Activated gamma-delta T cell treated with anti-CD3 and anti-CD28 coated beads, Interleukin-2, amount 50 U/mL, for 16 hours (primary cell): ENCODE measurements at places on chromosomes 7 and 10.

DNA sequence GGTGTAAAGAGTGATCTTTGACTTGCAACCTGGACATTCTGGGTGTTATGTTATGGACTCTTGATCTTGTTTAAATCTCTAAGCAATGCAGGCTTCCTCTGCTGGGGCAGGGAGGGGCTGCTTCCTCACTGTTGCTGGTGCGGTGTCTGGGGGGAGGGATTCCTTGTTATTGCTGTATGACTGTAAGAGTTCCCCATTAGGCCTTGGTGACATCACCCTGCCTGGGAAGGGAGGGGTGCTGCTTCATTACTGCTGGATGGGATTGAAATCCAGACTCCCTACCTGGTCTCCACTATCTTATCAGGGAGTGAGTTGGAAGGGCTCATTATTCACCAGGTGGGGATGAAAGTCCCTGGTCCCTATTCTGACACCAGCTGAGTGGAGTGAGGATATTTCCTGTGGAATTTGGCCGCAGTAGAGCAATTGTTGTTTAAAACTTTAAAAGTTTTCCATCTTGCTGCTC lies 8.8 kb downstream of the OGDH start:
- no peak for DNase-seq

- no peak for DNase-seq
Measured at GRCh38 chr7:131897790-131898165, 341.4 kb upstream of the PODXL start.

DNA sequence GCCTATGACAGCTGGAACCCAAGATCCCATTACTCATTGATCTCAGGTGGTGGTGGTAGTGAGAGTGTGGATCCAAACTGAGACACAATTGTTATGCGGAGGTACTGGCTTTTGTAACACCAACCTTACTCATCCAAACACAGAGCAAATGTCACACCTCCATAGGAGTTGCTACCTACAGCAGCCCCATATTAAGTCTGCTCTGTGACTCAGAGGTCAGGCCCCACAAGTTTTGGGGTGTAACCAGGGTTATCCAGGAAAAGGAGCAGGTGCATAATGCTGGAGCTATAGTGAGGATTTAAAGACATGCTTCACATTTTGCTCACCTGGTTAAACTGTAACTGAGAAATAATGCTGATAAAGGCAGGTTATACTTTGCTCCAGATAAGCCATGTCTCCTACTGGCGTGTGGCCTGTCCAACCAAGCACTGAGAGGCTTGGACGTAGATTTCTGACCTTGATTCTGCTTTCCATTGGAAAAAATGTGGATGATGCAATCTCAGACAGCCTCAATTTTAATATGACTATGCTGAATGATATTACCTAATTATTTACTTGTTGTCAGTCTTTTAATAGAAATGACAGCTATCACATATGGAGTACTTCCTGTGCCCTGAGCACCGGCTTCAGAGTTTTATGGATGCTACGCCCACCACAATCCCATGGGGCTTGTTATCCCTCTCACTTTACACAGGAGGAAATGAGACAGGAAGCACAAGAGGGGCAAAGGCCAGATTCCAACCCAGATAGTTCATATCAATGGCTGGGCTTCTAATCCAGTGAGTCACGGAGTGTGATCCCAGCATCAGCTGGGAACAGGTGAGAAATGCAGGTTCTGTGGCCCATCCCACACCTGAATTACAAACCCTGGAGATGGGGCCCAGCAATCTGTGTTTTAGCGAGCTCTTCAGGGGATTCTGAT lies 181.3 kb downstream of the CHN2 start:
- DNase-seq = no peak

- no peak for DNase-seq
Measured at GRCh38 chr10:99937630-99938029, 72.1 kb downstream of the DNMBP start.

- DNase-seq = no peak
Measured at GRCh38 chr10:76082956-76083355, 651.5 kb downstream of the LRMDA start.

DNA sequence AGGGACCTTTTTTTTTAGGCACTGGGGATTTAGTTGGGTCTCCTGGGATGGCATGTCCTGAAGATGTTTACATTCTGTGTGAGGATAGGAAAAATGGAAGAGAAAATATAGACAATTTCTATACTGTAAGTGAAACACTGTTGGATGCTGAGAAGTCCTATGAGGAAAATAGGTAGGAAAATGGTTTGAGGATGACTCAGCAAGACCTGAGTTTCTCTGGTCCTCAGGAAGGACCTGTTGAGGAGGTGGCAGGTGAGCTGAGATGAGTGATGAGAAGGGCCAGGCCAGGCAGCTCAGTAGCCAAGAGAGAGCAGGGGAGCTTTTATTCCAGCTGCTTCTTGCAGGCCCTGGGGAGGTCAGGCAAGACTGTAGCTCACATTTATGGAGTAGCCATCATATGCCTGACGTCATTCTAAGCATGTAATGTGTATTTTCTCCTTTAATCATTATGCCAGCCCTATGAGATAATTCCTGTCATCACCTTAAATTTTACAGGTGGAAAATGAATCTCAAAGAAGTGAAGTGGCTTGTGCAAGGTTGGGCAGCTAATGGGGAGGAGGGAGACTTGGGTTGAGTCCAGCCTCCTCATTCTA lies 19.1 kb upstream of the LRRC18 start:
- DNase-seq = no peak

GRCh38 chr10:124586142-124586541 lies 124.5 kb downstream of the LHPP start:
- DNase-seq = no peak

GRCh38 chr7:131488361-131488760 lies 68.1 kb downstream of the PODXL start:
- no peak for DNase-seq

DNA sequence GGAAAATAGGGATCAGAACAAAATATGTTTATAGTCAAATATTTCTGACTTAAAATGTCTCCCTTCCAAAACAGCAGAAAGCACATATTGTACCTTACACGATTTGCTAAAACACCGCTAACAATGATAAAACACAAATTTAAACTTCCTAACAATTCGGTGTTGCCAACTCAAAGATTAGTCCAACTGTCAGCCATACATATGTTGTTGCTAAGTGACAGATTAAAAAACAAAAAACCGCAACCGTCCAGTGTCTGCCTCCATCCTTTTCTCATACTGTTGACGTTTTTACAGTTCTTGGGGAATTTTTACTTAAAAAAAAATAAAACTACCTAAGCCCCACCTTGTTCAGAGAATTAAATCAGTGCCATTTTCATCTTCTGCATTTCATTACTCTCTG lies 118.0 kb downstream of the RAB11FIP2 start:
- DNase-seq = no peak

- DNase-seq = no peak
Measured at GRCh38 chr10:111129363-111129762, 52.5 kb downstream of the ADRA2A start.

GRCh38 chr10:28020993-28021982 lies 22.4 kb upstream of the ODAD2 start:
- DNase-seq = no peak

GRCh38 chr7:96973986-96974385 lies 31.4 kb upstream of the DLX6 start:
- DNase-seq = no peak

- no peak for DNase-seq
Measured at GRCh38 chr10:71075759-71076472, 136.5 kb upstream of the UNC5B start.

DNA sequence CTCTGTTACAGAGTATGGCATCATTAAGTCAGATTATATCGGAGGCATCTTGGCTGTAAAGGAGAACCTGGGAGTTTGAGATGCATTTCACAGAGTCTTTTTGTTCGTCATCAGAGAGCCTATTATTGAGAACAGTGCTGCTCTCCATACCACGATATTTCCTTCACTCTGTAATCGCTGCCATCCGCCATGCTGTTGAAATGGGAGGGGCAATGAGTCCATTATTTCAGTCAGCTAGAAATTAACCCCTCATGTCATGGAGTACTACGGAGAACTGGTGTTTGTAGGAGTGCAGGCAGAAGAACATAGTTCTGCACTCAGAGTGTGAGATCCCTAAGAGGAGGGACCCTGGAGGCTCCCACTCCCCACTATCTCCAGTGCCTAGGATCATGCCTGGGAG lies 59.2 kb downstream of the SLC16A12 start:
- DNase-seq = no peak

DNA sequence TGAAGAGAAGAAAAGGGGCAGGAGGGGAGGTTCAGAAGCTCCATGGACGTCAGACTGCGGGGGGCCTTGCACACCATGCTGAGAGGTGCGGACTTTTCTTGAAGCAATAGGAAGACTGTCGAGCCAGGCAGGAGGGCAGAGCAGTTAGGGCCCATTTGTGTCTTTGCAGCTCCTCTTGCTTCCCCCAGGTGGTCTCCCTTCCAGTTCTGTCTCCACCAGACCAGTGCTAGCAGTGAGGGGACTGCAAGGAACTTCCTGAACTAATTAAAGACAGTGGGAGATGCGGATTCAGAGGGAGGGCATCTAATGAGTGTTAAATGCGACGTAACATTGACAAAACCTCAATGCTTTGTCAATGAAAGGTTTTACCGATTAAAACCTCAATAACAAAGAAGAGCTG lies 225.4 kb downstream of the USP6NL start:
- no peak for DNase-seq

DNA sequence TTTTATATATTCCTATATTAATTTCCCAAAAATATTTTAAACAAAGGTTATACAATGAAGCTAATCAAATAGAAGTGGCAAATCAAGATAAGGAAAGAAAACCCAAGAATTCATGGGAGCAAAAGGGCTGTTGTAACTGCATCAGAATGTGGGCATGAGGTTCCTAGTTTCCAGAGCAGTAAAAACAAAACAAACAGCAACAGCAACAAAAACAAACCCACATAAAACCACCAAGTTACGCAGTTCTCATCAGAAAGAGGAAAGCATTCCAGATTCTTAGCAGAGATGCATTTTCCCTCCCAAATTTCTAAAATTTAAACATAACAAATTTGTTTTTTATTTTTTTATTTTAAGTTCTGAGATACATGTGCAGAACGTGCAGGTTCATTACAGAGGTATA lies 34.8 kb upstream of the MSMB start:
- DNase-seq = no peak

- DNase-seq = peak; percentile 37
Measured at GRCh38 chr10:110498087-110498981, 627 bp downstream of the DUSP5 start.

- no peak for DNase-seq
Measured at GRCh38 chr10:84659027-84659426, 330.6 kb downstream of the CCSER2 start.

GRCh38 chr10:34780818-34781380 lies 34.2 kb downstream of the PARD3 start:
- no peak for DNase-seq

DNA sequence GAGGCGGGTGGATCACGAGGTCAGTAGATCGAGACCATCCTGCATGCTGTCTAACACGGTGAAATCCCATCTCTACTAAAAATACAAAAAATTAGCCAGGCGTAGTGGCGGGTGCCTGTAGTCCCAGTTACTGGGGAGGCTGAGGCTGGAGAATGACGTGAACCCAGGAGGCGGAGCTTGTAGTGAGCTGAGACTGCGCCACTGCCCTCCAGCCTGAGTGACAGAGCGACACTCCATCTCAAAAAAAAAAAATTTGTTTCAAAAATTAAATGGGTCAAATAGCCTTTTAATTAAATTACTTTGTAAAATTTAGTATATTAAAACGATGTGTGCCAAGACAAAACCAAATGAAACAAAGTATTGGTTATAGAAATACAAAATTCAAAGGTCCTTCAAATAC lies 6.8 kb upstream of the MRC1 start:
- DNase-seq = no peak

- DNase-seq = no peak
Measured at GRCh38 chr10:12025591-12025990, 17.0 kb downstream of the UPF2 start.

DNA sequence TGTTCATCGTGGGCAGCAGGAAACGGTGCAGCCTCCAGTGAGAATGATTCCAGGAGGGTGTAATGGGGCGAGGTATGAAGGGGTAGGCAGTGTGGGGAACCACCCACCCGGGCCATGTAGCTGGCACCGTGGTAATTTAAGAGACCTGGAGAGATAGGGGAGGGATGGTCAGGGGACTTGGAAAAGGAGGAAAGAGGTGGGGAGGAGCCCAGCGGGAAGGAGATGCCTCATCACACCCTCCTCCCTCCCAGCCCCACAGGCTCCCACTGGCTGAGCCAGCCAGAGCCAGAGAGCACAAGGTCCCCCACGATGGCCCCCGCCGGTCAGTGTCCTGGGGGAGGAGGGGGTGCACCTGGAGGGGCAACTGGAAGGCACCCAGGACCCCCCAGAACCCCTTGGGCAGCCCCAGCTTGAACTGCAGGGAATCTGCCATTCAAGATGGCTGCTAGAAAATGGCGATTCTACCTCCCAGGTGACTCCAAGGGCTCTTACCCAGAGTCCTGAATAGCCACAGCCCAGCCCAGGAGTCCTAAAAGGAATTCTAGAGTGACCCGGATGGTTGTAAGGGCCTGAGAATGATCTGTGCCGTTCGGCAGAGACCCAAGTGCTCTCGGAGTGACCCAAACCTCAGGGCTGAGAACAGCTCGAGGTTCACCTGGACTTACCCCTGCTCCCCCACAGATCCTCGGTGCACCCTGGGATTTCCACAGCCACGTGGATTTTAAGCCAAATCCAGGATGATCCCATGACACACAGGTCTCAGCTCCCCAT lies 28.8 kb downstream of the CALML3 start:
- no peak for DNase-seq

DNA sequence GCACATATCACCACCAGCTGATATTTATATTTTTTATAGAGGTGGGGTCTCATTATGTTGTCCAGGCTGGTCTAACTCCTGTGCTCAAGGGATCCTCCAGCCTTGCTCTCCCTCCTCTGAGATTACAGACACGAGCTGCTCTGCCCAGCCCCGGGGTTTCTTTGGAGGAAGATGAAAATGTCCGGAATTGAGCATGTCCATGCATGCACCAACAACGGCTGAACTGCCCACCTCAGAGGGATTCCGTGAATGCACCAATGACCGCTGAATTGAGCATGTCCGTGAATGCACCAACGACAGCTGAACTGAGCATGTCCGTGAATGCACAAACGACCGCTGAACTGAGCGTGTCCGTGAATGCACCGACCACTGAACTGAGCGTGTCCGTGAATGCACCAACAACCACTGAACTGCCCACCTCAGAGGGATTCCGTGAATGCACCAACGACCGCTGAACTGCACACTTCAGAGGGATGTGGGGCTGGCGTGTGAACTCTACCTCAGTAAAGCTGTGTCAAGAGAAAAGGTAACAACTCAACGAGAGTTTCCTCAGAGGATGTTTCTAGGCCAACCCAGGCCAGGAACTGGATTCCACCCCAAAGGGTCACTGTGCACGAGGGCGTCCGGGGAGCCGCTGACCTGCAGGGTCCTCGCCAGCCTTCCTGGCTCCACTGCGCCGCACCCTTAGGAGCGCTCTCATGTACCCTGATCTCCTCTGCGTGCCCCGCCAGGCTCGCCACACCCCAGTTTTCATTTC lies 34.9 kb upstream of the INPP5A start:
- DNase-seq = no peak

- no peak for DNase-seq
Measured at GRCh38 chr7:94313926-94314325, 80.8 kb upstream of the COL1A2 start.
